NCI-H2171 (cell line): ENCODE measurements at places on chromosomes 2 and 18.
A peak's percentile ranks its signal among the peaks of the same experiment; 100 is the strongest.

GRCh38 chr2:201923436-201924328 lies 110.0 kb upstream of the FZD7 start:
- DNase-seq, result no peak

- no peak for DNase-seq
Observed at GRCh38 chr2:3608373-3609278, 13.7 kb downstream of the COLEC11 start.

GRCh38 chr18:12657684-12658425 lies at the start of gene SPIRE1:
SPIRE1 (minus strand) TSS chr18:12658107; CDS start chr18:12657866, 241 bp downstream.
- DNase-seq, result peak; percentile 49

GRCh38 chr2:191646163-191646902 lies 31.6 kb upstream of the NABP1 start:
- DNase-seq, result no peak

DNA sequence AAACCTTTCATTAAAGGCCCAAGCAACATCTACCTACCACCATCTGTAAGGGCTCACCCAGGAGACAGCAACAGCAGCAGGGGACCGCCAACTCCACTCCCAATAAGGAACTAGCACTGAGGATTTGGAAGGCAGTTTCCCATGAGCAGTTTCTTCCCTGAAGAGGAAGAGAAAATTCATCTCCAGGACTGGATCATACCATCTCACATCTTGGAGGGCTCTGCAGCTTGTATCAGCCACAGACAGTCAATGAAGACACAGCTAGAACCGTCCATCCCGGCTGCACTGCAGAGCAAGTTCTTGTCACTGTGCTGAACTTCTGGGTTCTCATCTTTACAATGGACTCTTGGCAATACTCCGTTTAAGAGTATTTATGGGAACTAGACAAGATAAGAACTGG lies 2.8 kb upstream of the GYPC start:
- no peak for DNase-seq

DNA sequence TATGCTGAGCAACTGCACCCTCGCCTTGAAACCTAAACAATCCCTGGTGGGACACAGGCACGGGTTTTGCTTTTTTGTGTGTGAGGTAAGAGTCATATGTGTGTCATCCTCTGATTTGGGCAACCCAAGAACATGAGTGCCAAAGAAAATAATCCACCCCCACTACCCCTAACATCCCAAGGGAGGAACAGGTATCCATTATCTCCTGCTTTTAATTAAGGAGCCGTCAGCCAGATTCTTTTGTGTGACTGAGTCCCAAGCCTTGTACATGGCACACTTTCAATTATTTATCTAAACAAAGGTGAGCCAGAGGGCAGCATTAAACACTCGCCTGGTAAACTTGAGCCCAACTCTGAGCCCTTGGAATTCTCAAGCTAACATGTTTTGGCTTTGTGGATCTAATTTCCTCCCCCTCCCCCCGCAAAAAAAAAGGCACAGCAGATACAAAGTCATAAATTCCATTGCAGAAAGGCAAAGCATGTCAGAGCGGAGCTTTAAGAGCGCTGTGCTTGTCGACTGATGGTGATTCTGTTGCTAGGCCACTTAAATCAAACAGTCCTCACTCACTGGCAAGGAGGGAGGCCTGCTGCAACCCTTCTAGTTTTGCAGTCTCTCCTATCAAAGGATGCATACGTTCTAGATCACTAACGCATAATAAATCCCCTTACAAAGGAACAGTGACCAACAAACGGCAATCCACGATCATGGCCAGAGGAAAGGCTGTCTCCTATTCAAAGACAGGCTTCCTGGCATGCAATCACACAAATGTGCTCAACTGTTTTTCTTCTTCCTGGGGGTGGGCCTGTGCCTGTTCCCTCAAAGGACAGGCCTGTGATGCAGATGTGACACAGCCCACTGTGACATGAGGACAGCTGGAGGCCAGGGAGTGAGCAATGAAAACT lies 143.5 kb upstream of the LMAN1 start:
- DNase-seq, result peak; percentile 49

- peak; percentile 26 for DNase-seq
Observed at GRCh38 chr2:7609974-7610373, 692.8 kb downstream of the RNF144A start.

GRCh38 chr2:208643145-208643544 lies 236.6 kb downstream of the PTH2R start:
- no peak for DNase-seq

DNA sequence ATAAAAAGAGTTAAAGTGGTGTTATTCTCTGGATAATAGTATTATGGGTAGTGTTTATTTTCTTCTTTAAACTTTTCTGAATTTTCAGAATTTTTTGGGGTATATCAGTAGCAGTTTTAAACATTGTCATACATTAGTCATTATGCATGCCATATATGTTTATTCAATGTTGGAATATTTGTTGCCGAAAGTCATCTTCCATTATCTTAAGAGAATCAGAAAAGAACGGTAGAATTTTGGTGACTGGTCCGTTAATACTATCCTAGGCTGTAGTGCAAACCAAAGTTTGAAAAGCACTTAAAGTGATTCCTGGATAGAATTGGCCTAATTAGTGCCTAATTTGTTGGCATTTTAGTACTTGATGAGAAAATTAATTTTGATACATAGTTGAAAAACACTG lies 244.1 kb downstream of the PHLPP1 start:
- DNase-seq, result no peak

GRCh38 chr2:241163601-241164118 lies 13.4 kb downstream of the PPP1R7 start:
- no peak for DNase-seq

- no peak for DNase-seq
Observed at GRCh38 chr2:31923662-31924061, 87.1 kb downstream of the MEMO1 start.

DNA sequence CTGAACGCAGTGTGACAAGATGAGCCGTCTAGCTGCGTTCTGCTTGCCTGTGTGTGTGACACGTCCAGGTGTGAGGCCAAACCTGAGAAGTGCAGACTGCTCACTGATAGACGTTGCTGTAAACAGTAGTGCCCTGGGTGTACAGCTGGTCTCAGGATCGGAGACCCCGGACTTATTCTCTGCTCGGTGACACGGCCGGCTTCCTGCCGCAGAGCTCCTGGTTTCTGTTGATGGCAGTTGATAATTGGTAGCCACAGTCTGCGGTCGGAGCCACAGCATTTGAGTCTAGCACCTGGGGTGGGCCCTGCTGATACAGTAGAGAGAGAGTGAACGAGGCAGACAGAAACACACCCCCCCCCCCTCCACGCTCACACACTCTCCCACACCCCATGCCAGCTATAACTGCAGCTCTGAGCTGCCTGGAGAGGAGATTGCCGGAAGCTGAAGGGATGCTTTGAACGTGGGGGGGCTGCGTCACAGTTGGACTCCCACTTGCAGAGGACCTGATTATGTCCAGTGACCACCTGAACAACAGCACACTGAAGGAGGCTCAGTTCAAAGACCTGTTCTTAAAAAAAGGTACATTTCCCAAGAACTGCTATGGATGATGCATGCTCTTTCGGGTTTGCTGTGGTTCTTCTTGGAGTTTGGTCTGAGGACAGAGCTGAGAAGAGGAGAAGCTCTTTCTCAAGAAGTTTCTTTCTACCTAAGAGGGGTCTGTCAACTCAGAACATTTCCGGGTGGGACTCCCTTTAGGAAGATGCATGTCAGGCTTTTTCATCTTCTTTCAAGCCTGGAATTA lies 114.0 kb downstream of the FAM210A start:
- DNase-seq, result no peak

GRCh38 chr18:33034945-33035344 lies 262.1 kb upstream of the KLHL14 start:
- DNase-seq, result no peak

GRCh38 chr2:191571163-191571769 lies 106.7 kb upstream of the NABP1 start:
- no peak for DNase-seq

DNA sequence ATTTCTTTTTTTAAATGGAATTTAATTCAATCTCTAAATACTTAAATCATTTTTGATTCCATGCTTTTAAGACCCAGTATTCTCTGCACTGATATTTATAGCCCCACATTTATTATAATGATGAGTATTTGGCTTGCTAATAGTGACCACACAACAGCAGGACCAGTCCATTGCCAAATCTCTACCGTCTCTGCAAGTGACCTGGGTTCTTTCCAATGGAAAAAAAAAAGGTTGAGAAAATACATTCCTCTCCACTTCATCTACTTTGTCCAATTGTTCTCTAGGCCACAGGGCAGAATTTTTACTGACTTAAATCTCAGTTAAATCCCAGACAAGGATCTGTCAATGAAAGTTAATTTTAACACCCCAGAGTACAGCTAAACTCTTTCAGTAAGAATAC lies 20.5 kb downstream of the GRB14 start:
- no peak for DNase-seq

DNA sequence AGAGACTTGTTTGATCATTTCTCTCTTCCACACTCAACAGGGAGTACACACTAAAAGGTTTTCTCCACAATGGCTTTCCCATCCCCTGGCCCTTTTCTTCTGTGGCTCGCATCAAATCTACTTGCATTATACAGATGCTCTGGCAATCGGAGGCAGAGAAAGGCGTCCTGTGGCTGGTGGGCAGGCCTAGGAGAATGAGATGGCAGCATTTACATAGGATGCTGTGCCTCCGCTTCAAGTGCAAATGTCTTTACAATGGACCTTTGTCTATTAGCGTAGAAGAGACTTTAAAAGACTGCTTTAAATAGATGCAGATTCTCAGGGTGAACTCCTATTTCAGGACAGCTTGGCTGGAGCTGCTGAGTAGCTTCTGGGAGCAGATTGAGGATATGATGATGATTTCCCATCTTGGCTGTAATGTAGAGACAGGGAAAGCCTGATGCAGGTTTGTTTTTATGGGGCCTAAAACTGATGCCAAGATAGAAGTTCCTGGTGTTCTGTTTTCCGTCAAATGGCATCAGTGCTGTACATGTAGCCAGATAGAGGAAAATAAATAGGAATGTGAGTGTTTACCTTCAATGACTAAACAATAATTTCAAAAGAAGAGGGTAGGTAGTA lies 423.4 kb downstream of the RND3 start:
- DNase-seq, result no peak

DNA sequence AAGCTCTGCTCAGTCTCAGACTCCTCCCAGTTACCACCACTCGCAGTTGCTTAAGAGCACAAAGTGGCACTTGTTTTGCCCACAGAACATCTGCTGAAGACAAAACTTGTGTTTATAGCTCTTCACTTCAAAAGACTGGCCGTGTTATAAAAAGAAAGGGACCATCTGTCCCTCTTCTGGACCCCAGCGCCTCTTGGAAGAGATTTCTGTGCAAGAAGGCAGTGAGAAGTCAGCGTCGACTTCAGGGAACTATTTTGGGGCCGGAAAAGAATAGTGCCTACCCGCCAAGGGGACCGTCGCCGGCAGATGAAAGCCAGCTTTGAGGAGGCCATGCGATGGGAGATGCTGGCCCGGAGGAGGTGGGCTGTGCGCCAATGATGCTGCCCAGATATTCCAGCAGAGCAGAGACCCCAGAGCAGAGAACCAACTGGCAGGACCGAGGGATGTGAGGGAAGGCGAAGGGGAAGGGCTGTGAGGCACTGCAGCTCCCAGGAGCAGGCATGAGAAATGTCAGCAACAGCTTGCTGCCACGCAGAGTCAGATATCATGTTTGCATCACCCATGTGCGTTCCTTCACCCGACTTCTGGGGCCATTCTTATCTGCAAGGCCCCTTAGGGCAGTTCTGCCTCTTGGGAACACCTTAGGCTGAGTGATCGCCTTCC lies 270.9 kb downstream of the ATAD2B start:
- no peak for DNase-seq

GRCh38 chr2:207446653-207447052 lies 83.1 kb upstream of the CREB1 start:
- no peak for DNase-seq

- DNase-seq, result no peak
Observed at GRCh38 chr2:233060980-233061590, 943 bp downstream of the INPP5D start.

DNA sequence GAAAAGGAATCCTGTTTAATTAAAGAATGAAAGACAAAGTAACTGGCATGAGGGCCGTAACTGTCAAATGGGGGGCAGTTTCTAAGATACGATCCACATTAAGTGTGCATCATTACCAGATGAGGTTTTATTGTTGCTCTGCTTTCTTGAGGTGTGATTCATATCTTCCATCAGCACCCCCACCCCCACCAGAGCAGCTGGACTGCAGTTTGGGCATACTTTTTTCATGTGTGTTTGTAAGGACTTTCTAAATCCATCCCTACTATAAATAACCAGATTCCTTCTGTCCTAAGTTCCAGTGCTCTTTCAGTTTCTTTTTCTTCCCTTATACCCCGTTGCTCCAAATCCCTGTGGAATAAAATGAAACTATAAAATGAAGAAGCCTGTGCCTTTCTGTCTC lies 142.1 kb downstream of the CDCA7 start:
- no peak for DNase-seq

- no peak for DNase-seq
Observed at GRCh38 chr18:57435846-57436190, 644 bp downstream of the ONECUT2 start.

DNA sequence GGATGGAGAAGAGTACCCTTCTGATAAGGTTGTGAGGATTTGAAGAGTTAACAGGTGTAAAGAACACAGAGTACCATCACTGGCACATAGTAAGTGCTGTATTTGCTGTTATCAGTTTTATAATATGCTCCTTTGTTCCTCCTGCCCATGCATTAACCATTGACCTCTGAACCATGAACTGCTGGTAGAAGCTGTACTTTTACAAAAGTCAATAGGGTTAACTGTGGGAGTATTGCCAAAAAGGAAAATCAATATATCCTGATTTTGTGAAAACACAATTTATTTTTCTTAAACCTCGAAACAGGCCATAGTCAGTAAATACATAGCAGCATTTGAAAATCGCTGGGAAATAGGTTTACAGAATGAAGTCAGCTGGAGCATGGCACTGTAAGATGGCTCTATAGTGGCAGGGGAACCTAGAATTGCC lies 18.9 kb upstream of the ACAA2 start:
- no peak for DNase-seq

DNA sequence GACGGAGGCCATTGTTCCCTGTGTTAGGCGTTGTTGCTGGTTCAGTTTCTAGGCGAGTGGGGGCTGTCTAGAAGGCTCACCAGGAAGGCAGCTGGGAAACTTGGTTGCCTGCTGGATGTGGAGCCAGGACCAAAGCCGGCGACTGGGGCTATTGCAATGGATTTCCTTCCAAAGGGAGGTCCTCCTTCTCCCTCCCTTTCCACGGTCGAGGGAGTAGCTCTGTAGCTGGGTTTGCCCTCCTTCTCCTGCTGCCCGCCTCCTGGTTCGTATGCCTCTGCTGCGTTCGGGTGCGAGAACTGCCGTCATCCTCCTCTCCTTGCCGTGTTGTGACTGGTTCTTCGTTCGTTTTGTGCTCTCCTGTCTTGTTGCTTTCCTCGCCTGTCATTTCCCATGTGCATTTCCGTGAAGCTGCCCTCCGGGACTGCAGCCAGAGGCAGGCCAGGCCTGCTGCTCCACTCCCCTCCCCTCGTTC lies 203.4 kb downstream of the NEDD4L start:
- no peak for DNase-seq

- no peak for DNase-seq
Observed at GRCh38 chr2:60486067-60486466, 67.4 kb downstream of the BCL11A start.
